ENCODE measurements at places on chromosomes 5 and 9. TPM values are rescaled to one million over a fixed set of nuclear protein-coding genes. Genes with fewer than 3 reads are reported as not detected.

ROR2 gene
- total RNA-seq, result 0.43 TPM

GRCh38 chr9:3908731-3909130 lies 382.9 kb upstream of the RFX3 start:
- no peak for DNase-seq

DNA sequence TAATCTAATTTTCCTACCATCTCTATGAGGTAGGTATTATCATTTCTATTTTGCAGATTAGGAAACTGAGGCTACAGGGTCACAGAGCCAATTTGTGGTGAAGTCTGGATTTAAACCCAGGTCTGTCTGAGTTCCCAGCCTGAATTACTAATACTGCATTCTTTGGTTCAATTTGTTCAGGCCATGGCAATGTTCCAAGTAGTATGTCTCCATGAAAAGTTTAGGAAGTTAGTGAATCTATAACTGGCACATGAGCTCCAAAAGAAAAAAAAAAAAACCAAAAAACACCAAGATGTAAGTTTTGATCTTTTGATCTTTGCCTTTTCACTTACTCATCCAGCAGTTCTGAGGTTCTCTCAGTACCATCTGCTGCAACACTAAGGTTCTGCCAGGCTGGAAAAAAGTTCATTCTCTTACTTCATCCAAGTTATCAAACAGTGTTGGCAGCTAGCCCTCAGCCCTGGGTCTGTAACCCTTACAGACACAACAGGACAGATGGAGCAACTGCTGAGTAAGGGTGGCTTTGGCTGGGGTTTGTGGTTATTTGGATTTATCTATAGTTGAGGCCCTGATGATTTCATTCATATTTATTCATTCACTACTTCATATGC lies 4.4 kb upstream of the TMEM268 start:
- peak; percentile 67 for DNase-seq

DNA sequence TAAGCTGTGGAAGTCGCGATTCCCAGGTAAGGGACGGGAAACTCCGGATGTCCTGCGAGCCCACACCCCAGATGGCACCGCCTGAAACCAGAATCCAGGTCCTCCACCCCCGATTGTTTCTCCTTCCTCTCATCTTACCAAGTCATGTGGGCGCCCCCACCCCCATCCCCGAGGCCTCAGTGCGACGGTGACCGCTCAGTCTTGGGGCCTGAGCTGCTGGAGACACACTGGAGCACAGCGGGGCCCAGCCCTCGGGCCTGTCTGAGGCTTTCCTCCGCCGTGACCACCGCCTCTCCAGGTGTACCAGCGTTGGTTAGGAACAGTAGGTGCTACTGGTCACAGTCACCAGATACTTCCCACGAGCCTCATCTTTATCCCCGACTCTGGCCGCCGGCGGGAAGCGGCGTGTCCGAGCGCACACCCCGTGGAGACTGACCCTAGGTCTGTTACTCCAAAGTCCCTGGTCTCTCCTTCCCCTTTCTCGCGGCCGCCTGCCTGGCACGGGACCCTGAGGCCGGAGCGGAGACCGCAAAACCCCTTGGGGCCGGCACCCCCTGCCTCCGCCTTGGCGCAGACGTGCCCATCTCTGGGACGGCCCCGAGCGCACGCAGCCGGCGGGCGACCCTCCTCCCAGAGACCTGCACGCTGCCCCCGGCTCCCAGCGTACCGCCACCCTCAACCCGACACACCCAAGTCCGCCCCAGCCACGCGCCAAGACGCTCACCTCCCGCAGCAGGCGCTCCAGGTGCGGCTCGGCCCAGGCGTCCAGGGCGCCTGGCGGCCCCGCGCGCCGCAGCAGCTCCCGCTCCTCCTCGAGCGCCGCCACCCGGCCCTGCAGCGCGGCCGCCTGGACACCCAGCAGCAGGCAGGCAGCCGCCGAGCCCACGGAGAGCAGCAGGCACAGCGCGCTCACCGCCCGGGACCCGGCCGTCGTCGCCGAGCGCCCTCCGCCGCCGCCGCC lies 733 bp downstream of the COL23A1 start:
- peak; percentile 66 for DNase-seq
